NCI-H1092 (cell line): ENCODE measurements at places on chromosomes 12 and 14.

- DNase-seq: no peak
Observed at GRCh38 chr14:53368711-53369201, 215.6 kb upstream of the DDHD1 start.

DNA sequence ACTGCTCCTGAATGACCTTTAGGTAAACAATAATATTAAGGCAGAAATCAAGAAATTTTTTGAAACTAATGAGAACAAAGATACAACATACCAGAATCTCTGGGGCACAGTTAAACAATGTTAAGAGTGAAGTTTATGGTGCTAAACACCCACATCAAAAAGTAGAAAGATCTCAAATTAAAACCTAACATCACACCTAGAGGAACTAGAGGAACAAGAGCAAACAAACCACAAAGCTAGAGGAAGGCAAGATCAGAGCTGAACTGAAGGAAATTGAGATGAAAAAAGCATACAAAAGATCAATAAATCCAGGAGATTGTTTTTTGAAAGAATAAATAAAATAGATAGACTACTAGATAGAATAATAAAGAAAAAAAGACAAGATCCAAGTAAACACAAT lies 7.2 kb downstream of the OR8S1 start:
- no peak for DNase-seq

DNA sequence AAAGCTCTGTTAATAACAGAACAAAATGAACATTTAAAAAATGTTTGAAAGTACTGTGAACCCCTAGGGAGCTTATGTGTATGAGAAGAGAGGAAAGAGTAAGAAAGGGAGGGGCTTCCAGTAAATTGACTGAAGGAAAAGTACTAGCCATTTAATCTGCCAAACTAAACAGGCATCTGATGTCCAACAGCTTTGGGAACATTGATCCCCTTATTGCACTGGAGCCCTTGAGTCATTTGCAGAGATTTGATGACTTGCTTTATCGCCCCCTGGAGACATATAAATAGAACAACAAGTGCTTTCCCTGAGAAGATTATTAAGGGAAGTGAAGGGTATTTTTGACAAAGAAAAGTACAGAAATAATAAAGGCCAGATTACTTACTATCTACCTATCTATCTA lies 319.3 kb upstream of the NOVA1 start:
- DNase-seq: no peak

DNA sequence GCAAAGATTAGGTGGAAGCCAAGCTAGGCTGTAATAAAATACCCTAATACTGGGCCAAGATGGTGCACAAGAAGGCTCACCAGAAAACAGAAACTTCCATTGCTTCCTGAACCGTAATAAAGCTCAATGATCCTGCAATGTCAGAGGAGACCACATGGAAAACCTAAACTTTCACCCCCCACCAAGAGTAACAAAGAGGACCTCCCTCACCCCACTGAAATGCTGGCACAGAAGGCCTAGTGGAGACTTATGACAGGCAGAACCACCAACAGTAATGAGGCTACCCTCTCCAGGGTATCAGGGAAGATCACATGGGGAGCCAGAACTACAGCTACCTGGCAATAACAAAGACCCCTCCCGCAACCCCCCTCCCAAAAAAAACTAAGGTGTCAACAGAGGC lies 43.1 kb downstream of the CEP83 start:
- DNase-seq: no peak
